ENCODE measurements at places on chromosomes 6 and 20.

- no peak for DNase-seq
These were observed 29.9 kb downstream of the GABRR2 start for GRCh38 chr6:89284963-89285735.

DNA sequence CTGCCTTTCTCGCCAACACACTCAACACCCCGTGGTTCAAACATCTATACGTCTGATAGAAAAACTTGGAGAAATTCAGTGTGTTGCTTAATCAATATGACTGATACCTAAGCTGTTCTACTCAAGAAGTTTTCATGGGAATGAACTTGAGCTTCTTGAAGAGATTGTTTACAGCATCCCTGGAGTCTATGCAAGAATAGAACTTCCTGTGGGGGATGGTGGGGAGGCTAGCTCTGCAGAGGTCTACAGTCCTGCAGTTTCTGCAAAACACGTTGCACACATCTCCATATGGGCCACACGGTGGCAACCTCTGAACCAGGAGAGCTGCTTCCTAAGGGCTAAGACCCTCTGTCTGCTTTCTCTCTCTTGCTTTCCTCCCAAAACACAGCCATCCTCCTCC lies 32.7 kb upstream of the FANCE start:
- no peak for DNase-seq

DNA sequence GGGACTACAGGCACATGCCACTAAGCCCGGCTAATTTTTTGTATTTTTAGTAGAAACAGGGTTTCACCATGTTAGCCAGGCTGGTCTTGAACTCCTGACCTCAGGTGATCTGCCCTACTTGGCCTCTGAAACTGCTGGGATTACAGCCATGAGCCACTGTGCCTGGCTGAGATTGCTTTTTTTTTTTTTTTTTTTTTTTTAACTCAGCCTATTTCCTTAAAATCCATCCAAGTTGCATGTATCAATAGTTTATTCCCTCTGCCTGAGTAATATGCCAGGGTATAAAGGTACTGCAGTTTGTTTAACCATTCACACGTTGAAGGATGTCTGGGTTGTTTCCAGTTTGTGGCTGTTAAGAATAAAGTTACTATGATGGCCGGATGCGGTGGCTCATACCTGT lies 10.7 kb downstream of the SLX4IP start:
- DNase-seq = no peak

DNA sequence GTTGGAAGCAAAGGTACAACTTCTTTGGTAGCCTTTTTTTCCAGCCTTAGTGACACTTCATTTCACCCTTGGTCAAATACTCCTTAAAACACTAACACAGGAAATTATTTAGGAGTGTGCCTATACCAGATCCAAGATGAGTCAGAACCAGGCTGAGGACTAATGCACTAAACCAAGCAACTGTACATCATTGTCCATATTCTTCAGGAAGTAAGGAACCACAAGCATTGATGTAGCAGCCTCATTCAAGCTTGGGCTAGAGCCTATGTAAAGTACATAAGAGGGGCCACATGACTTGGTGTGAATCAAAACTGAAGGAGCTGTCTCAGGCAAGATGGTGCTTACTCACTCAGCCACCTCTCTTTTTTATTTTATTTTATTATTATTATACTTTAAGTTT lies 20.7 kb upstream of the ADGB start:
- DNase-seq = no peak

DNA sequence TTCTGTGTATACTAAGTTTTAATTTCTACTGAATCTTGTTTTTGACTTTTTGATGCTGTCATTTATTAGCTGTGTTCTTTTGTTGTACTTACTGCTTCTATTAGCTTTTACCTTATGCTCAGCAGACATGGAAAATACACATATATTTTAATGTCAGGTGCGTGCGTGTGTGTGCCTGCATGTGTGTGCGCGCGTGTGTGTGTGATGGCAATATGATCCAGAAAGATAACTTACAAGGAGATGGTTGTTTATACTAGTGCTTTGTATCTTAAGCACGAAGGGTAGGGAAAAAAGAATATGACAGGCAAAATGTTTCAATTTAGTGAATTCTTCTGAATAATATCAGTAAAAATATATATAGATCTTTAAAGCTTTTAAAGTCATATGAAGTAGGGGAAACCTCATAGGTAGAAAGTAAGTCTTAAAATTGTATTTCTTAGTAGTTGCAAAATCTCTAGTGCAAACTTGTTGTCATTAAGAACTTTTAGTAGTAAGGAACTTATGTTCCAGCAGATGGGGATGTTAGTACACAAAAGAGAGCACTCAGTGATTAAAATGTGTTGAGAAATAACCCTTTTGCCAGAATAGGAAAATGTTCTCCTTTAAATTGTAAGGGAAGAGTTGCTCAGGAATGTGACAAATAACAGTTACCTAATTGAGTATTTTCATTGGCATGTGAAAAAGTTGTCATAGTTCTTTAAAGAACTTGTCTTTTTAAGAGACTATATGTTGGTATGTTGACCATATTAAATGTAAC lies 13.2 kb downstream of the QKI start:
- DNase-seq = no peak

DNA sequence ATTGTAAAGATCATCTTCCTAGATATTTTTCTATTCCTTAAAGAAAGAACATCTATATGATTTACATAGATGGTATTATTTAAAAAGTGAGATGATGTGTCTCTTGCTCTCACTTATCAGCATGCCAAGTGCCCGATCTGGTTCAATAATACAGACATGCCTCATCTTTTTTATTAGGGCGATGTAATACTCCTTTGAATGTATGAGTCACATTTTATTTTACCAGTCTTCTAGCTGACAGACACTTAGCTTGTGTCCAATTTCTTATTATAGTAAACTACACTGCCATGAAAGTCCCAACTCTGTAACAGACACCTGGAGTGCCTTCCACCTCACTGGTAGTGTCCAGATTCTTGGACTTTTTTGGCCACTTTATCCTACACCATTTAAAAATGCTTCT lies 586.6 kb upstream of the BTBD3 start:
- DNase-seq = no peak

DNA sequence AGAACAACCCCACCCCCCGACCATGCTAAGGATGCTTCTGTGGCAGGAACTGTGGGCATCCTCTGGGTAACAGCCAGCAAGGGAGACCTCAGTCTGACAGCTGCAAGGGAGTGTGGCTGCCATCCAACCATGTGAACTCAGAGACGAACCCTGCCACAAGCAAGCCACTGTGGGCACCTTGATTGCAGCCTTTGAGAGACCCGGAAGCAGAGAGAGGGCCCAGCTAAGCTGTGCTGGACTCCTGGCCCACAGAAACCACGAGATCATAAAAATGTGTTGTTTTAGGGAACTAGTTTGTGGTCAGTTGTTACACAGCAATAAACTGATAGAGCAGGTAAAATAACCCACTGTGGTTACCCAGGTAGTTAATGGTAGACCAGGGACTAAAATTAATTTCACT lies 414.6 kb downstream of the CDH26 start:
- no peak for DNase-seq

DNA sequence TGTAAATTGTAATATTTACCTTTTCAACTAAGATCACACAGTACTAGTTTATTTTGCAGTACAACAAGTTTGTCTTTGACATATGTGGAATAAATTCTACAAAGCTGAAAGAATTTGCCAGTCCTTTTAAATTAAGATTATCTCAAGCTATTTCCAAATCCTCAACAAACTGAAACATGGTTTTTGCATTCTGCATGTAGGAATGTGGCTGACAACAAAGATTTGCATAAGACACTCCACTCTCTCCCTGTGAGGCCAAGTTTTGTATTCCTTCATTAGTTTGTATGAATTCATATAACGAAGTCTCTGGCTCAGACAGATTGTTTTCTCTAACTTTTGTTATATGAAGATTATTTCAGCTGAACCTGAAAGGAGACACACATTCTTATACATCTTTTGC lies 124.1 kb upstream of the THEMIS start:
- no peak for DNase-seq

- DNase-seq = no peak
These were observed 43.4 kb downstream of the PLAGL1 start for GRCh38 chr6:143964674-143965081.

- no peak for DNase-seq
These were observed 195.2 kb downstream of the BACH2 start for GRCh38 chr6:90101403-90101802.
